ENCODE measurements at places on chromosomes 5 and 9. TPM values are rescaled to one million over a fixed set of nuclear protein-coding genes. Genes with fewer than 3 reads are reported as not detected.

SH3GL2 gene
- total RNA-seq, result not detected

LIFR gene
- total RNA-seq, result 63.3 TPM

DNA sequence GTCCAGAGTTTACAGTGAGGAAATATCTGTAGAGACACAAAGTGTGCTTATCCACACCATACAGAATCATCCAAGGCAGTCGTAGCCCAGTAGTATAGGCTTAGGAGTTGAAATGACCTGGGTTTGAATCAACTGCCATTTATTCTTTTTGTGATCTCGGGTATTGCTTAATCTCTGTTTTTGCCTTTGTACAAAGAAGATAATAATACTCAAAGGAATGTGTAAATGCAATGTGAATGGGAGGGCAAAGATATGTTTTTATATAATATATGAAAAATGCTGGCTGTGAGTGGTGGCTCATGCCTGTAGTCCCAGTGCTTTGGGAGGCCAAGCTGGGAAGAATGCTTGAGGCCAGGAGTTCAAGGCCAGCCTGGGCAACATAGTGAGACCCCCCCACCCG is 141.1 kb downstream of the SPATA31D1 start:
- no peak for DNase-seq

- DNase-seq, result no peak
These were observed 38.4 kb downstream of the UBE2QL1 start for GRCh38 chr5:6487081-6487480.

GRCh38 chr9:69469136-69469535 is 144.1 kb downstream of the ENTREP1 start:
- DNase-seq, result no peak

DNA sequence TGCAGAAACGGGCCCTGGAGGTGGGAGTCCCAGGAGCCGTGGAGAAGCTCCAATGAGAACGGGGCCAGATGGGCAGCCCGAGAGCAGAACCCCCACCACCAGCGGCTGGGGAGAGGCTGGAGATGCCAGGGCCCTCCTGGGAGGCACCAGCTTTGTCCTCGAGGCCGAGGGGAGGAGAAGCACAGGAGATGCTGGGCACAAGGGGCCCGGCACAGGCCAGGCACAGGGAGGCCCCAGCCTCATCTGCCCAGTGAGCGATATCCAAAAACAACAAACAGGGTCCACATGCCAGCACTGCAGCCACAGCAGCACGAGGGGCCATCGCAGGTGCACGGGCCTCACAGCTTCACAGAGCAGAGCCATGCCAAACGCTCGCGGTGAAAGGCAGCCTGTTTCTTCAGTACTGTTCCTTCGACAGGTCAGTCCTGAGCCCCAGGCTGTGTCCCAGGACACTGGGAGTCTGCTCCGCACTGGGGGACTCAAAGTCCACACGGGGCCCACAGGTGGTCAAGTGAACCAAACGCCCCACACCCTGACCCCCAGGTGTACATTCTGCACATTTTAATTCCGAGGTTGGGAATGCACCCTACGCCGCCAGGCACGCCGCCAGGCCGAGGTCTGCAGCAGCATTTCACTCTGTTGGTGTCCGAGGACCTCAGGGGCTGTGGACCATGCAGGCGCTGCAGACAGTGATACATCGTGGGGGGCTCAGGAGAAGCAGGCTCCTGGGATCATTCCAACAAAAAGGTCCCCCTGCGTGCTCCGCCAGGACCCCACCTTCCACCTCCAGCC is 9.5 kb downstream of the LPCAT1 start:
- DNase-seq, result peak; percentile 58

DNA sequence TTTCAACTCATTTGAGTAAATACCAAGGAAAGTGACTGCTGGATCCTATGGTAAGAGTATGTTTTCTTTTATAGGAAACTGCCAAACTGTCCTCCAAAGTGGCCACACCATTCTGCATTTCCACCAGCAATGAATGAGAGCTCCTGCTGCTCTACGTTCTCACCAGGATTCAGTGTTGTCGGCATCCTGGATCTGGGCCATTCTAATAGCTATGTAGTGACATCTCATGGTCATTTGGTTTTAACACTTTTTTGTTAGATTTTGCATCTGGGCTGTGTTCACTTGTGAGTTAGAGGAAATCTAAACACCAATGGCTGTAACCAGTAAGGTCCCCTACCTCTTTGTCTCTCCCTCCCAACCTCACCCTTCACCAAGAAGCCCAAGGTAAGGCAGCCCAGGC is 115.9 kb downstream of the ATPSCKMT start:
- no peak for DNase-seq

HRCT1 gene
- total RNA-seq, result 5.4 TPM

CLINT1 gene
- 126 TPM for total RNA-seq

DNA sequence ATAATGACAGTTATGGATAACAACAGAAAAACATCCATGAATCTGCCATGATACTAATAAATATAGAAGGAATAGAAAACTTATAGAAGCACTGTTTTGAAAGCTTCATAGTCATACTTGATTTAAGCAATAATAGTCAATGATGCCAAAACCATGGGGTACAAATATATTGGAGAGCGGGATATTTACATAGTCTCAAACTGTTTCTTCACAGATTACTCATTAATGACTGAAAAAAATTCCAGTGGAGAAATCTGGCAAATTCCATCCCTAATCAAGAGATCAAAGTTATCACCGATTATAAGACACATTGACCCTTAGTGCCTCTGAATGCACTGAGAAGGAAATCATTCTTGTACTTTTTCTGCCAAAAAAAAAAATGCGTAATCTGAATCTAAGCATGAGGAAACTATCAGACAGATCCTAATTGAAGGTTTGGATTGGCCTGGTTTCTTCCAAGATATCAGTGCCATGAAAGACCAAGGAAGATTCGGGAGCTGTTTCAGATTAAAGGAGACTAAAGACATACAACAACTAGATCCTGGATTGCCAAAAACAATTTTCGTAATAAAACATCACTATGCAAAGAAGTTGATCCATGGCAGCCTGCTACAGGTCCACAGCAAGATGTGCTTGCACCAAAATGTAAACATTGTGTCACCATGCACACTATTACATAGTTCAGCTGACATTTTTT is 106.2 kb downstream of the GOLPH3 start:
- DNase-seq, result no peak

DNA sequence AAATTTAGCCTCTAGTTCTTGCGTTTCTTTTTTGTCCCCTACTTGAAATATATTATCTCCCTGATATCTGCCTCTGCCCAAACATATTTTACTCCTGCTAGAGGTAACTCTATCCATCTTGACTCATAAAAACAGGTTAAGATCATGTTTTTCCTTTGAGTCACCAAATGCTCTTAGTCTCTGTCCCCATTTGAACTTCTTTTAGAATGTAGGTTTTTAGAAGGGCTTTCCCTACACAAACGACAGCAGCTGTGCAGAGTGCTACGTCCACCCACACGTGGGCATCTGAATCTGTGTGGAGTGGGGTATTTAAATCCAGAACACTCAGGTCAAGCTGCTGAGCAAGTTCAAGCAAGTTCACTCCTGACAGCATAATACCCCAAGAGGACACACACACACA is 2.2 kb downstream of the HSD17B3 start:
- no peak for DNase-seq

- no peak for DNase-seq
These were observed 122.6 kb downstream of the APBA1 start for GRCh38 chr9:69549310-69550202.

- no peak for DNase-seq
These were observed 84.4 kb downstream of the TRIO start for GRCh38 chr5:14227513-14227912.

TLX3 gene
- total RNA-seq, result not detected
